ENCODE measurements at places on chromosomes 6 and 20. TPM values are rescaled to one million over a fixed set of nuclear protein-coding genes. Genes with fewer than 3 reads are reported as not detected.

The GTSF1L gene
- not detected for total RNA-seq

The UST gene
- 19.5 TPM for total RNA-seq

The WFDC2 gene
- total RNA-seq: not detected

The CST7 gene
- total RNA-seq: not detected

The HLA-DQA1 gene
- total RNA-seq: not detected

The ARMH2 gene
- not detected for total RNA-seq

The SOBP gene
- 8.8 TPM for total RNA-seq

The RHAG gene
- not detected for total RNA-seq

The PPP1R14C gene
- under 0.01 TPM for total RNA-seq

The CGA gene
- total RNA-seq: not detected

The ZBTB22 gene
- 8.5 TPM for total RNA-seq

The NCOA6 gene
- 7.7 TPM for total RNA-seq

The HECA gene
- total RNA-seq: 19.0 TPM

The DNAH8 gene
- not detected for total RNA-seq

The GPLD1 gene
- 0.73 TPM for total RNA-seq

The SLC2A10 gene
- 28.3 TPM for total RNA-seq

The SYNDIG1 gene
- under 0.01 TPM for total RNA-seq

The AIF1 gene
- total RNA-seq: not detected

The BANF2 gene
- not detected for total RNA-seq

The LTA gene
- total RNA-seq: not detected

The C6orf118 gene
- under 0.01 TPM for total RNA-seq

The MUCL3 gene
- total RNA-seq: not detected

The PRPH2 gene
- total RNA-seq: 0.78 TPM

The PABPC1L gene
- total RNA-seq: 12.3 TPM

The MEI4 gene
- not detected for total RNA-seq

The SPATS1 gene
- total RNA-seq: not detected
